ENCODE measurements at places on chromosomes 2 and 18. TPM values are rescaled to one million over a fixed set of nuclear protein-coding genes. Genes with fewer than 3 reads are reported as not detected.
A peak's percentile ranks its signal among the peaks of the same experiment; 100 is the strongest.

The CACNB4 gene
- 1.8 TPM for polyA plus RNA-seq

The KIDINS220 gene
- polyA plus RNA-seq: 52.9 TPM

The ATG9A gene
- polyA plus RNA-seq: 41.2 TPM

The TYMS gene
- polyA plus RNA-seq: 69.9 TPM

GRCh38 chr2:196983934-196984333 is 57.4 kb upstream of the PGAP1 start:
- peak; percentile 35 for DNase-seq

The VWA3B gene
- 0.09 TPM for polyA plus RNA-seq

- no peak for DNase-seq
Observed at GRCh38 chr2:227503433-227504406, 31.8 kb downstream of the AGFG1 start.

The OSBPL6 gene
- polyA plus RNA-seq: 4.6 TPM

DNA sequence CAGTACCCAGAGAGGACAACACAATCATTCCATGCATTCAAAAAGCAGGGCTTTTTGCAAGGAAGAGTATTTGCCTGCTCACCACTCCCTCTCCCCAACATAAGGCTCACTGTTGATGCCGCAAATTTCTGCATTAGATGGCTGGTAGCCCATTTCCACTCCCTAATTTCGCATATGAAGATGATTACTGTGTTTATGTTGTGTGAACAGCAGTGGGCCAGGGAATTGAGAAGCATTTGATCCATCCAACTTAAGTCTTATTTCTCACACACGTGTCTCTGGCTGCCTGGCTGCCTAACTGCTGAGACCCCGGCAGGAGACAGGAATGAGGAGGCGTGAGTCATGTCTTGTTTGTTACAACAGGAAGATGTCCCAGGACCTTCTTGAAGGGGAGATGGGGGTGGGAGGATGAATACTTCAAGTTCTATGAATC is 294.1 kb downstream of the ALK start:
- peak; percentile 3 for DNase-seq

DNA sequence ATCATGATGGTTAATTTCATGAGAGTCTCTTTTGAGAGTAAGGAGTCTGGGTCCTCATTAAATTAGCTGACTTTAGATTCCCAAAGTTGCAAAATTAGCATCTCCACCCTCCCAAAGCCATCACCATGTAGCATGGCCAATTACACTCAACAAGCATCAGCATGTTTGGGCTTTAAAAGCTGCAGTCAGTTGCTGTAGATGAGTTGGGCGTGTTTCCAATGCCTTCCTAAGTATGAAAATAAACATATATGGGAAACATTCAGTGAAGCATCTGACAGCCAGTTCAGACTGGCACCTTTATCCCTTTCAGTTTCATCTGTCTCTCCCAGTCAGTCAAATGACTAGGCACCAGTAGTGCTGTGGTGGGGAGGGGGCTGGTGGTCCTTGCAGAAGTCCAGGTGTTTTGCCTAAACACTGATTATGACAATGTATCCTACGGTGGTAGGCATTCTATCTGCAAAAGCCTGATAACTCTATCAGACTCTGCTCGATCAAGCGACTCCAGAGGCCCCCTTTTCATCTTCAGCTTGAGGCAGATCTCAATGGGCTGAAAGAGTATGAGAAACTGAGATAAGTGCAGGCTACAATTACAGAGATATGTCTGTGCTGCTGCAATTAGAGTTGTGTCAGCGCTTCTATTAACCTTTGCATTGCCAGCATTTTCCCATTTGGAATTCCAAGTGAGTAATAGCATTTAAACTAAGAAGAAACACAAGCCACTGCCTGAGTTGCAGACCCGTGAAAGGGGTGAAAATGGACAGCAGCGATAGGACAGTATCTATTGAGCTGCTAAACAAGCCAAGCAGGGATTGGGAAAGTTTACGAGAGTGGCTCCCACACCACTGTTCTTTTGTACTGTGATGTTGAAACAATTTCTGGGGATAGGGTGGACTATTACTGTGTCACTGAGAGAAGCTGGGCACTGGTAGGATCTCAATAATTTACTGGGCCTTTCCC is 67.3 kb upstream of the SPOPL start:
- peak; percentile 62 for DNase-seq

GRCh38 chr2:831225-831536 is 119.5 kb upstream of the SNTG2 start:
- DNase-seq: no peak

DNA sequence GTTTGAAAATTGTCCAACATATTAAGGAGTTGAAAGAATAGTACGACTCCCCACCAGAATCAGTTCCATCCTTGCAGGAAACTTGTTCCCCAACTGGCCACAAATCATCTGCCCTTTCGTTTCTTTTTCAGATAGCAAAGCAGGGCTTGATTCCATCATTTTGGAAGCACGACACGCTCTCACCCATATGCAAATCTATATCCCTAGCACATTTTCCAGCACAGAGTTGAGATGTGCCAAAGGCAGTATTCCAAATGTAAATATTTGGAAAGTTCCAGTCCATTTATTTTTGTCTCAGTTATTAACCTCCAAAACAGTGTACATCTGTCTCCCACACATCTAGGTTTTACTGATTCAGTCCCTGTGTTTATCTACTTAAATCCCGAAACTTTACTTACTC is 128.8 kb upstream of the BCL2L11 start:
- peak; percentile 30 for DNase-seq

- DNase-seq: no peak
Observed at GRCh38 chr2:53051157-53051556, 716.4 kb upstream of the CHAC2 start.

DNA sequence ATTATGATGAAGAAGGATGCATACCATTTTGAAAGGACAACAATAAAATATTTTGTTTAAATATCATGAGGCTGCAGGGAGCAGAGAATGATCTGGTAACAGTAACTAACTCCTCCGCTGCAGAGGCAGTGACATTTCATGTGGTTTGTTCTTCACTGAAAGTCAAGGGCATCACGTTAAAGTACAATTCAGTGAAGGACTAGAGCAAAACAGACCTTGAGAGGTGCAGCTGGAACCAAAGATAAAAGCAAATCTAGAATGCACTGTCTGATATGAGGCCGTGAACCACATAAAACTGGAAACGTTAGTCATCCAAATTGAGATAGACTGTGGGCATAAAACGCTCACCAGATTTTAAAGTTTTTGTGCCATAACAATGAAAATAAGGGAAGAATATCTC is 522.9 kb upstream of the TNP1 start:
- DNase-seq: no peak

DNA sequence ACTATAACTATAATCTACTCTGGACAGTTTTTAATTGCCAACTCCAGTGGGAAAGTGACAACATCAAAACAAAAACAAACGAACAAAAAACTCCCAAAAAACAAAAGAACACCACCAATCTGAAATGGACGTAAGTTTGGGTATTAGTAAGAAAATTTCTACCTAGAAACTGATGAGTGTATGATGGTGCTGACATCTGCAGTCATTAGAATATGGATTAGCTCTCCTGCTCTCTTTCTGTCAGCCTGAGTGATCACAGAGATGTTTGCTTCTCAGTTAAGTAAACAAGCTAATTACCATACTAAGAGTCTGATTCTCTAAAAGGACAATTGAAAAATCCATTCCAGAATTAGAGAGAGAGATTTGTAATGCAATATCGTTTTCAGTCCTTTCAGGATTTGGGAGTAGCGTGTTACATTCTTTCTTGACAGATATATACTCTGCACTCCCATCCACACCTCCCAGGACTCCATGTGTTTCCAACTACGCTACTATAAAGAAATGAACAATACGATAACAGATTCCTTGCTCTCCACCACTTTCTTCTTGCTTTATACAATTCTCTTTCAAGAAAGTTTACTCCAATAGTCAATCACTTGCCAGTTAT is 1347.4 kb upstream of the PIK3C3 start:
- no peak for DNase-seq

The FEV gene
- polyA plus RNA-seq: 11.9 TPM

- DNase-seq: no peak
Observed at GRCh38 chr2:120807751-120808150, 72.1 kb downstream of the GLI2 start.

DNA sequence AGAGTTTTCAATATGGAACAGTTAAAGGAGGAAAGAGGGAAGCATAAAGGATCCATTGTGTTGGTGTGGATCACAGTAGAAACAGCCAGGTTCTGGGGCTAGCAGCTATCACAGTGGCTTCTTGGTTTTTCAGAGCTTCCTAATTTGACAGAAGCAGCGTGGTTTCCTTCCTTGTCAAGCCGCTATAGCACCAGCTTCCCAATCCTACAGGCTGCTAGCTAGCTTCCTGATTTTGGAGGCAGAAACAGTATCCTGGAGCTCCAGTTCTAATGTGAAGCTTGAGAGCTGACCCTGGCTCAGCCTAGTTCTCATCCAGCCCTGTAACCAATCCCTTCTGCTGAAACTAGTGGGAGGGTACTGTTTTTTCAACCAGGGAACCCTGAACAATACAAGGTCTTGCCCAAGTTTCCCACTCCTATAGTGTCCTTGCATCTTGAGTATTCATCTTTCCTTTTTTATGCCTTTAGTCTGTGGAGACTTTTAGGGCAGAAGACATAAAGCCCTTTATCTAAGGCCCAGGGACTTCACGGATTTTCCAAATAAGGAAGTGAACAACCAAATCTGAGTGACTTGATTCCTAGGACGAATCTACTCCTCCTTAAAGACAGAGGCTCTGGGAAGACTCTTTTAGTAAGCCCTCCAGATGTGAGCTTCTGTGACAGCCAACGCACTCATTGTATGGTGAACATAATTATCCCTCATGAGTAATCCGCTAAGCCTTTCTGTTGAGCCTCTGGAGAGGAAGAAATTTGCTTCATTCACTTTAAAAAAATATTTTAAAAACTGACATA is 33.8 kb downstream of the CCDC93 start:
- DNase-seq: no peak

- DNase-seq: no peak
Observed at GRCh38 chr2:229477269-229477755, 206.2 kb upstream of the PID1 start.

DNA sequence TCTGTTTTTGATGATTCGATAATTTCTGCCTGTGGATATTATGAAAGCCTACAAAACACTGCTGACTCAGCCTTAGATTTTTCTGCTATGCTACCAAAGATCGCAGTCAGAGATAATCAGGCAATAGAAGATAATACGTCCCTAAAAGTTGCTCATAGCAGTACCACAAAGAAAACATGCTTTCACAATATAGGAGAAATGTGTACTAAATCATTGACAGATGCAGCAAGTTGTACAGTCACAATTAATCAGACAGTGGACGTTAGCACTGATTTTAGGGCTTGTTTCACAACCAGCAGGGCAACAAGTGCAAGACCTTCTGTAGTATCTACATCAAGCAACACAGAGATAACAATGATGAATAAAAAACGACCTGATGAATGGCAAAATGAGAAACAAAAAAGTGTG is 19.5 kb downstream of the RBM44 start:
- DNase-seq: peak; percentile 14

GRCh38 chr2:28698545-28698944 is 53.1 kb upstream of the PPP1CB start:
- no peak for DNase-seq

DNA sequence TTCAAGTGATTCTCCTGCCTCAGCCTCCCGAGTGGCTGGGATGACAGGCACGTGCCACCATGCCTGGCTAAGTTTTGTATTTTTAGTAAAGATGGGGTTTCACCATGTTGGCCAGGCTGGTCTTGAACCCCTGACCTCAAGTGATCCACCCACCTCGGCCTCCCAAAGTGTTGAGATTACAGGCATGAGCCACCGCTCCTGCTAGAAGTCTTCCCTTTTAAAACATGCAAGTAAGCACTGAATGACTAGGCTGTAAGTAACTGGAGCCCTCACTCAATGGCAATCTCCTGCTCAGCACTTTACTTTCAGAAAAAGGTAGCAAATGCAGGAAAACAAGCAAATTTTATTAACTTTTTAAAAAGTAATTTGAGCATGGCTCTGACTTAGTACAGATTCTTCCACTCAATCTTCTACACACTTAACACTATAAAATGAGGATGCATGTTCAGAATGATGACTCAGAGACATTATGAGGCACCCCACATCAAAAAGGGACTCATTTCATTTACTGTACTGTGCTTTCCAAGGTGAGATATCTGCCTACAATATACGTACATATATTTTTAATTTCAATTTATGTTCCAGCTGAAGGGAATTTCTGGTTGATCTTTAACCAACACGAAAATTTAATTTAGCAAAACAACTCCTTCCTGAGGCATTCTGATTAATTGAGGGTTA is 6.6 kb upstream of the NCK2 start:
- no peak for DNase-seq

DNA sequence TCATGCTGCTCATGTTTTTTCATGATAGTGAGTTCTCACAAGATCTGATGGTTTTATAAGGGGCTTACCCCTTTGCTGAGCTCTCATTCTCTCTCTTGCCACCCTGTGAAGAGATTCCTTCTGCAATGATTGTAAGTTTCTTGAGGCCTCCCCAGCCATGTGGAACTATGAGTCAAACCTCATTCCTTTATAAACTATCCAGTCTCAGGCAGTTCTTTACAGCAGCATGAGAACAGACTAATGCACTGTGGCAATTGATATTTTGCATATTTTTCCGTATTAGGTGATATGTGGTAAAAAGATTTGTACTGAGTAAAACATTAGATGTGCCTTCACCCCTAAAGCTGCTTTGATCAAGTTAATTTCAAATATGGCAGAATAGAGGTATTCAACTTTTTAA is 48.8 kb downstream of the RAB27B start:
- DNase-seq: no peak

- DNase-seq: no peak
Observed at GRCh38 chr2:212914392-212914791, 237.0 kb downstream of the IKZF2 start.

The ZNF804A gene
- polyA plus RNA-seq: 6.4 TPM

DNA sequence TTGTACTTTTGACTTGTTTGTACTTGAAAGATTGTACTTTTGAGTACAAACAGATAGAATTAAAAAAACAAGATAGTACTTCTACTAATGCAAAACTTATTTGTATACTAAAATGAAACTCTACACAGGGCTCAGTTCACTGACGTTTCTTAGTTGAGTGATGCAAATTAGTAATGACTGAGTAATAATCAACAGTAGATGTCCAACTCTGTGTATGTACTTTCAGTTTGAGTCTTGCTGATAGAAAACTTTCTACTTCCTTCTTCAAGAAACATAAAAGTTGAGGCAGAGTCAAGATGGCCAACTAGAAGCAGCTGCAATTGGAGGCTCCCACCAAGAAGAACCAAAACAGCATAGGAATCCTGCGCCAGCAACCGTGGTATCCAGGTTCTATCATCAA is 585.0 kb downstream of the NR4A2 start:
- no peak for DNase-seq

The ANKRD12 gene
- 20.1 TPM for polyA plus RNA-seq

DNA sequence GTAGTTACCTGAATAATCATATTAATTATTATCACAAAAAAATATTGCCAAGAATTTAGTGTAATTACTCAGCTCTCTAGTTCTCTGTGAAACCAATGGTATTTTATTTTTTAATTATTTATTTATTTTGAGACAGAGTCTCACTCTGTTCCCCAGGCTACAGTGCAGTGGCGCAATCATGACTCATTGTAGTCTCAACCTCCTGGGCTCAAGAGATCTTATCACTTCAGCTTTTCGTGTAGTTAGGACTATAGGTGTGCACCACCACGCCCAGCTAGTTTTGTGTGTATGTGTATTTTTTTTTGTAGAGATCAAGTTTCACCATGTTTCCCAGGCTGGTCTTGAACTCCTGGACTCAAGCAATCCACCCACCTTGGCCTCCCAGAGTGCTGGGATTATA is 440.4 kb upstream of the CDH20 start:
- DNase-seq: no peak

The CCDC138 gene
- 6.2 TPM for polyA plus RNA-seq
